ENCODE measurements at places on chromosomes 6 and 20.

DNA sequence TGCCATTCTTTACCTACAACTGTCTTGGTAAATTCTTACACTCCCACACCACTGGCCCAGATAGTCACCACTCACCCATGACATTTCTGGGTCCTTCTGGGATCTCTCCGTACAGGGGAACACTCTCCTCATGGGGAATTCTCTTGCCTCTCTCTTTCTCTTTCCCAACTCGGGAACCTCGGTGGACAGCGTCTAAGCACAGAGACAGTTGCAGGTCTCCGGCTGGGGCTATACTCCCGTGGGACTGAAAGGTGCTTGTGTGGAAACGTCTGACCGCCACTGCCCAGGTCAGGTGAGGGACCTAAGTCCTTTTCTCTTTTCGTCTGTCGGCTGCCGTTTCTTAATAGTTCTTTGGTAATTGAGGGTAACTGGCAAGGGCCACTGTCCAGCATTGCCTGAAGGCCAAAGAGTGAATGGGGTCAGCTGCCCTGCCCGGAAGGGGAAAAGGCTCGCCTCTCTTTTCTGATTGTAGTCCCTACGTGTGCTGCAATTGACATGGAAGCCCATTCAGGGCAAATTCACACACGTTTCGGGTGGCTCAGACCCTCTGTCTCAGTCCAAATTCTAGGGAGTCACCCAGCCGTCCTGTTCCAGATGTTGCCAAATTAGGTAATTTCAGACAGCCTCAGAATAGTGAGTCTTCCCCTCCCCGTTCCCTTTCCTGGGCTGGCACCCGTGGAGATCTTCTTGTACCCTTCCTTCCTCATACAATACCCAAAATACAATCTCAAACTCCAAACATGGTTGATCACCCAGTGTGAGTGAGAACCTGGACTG is 31.2 kb upstream of the RIPK1 start:
- DNase-seq: no peak

GRCh38 chr20:59493926-59494325 is 110.4 kb upstream of the PHACTR3 start:
- no peak for DNase-seq

GRCh38 chr6:152267967-152268845 is 369.0 kb downstream of the SYNE1 start:
- no peak for DNase-seq

- DNase-seq: no peak
Observed at GRCh38 chr6:71209206-71209605, 79.4 kb upstream of the OGFRL1 start.

DNA sequence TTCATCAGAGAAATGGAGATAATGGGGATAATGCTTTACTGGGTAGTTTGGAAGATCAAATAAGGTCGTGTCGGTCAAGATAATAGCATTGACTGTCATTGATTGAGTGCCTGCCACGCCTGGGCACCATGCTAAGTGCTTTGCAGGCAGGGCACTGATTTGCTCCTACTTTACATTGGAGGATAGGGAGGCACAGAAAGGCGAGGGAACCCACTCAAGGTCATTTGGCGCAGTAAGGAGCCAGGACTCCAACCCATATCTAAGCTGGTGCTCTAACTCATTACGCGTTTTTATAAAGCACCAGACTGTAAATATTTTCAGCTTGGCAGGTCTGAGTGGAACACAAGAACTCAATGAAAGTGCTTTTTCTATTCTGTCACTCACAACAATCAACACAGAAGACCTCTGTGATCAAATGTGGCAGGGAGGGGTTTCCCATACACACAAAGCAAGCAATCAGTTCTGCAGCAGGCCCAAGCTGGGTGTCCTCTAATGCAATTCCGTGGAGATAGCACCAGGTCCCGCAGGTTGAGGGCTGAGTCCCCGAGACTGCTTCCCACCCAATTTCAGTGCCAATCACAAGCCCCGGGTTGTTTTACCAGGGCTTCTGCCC is 373.6 kb downstream of the CDH26 start:
- no peak for DNase-seq

GRCh38 chr20:29742699-29743100 is 1514.8 kb upstream of the DEFB115 start:
- no peak for DNase-seq

DNA sequence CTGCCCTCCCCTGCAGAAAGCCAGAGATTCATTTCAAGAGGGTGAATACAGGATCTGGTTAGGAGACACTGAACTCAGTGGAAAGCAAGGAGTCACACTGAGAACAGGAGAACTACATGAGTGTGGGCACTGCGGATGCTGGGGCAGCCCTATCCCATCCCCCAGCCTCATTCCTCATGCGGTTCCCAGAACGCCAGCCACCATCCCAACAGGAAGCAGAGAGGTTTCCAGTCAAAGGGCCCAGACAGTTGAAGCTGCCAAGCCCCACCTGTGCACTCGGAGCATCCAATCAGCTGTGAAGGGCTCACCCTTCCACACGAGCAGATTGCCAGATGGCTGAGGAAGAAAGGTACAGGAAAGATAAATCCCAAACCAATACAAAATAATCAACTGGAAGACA is 50.7 kb upstream of the PRND start:
- DNase-seq: no peak

DNA sequence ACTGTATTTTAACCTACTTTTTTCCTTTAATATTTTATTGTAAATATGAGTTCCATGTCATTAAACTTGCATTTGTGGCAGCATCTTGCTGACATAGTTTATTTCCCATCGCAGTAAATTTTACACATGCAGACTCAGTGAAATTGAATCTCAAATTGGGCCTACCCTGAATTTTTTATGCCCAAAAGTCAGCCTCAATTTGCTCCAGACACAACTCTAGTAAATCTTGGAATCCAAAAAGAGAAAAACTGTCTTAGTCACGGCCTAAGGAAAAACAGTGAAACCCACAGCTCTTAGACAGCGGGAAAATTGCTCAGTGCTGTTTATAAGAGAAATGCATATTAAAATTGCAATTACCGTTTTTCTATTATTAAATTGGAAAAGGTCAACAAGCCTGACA is 85.3 kb upstream of the PCSK2 start:
- DNase-seq: no peak

GRCh38 chr20:21357844-21358243 is 39.5 kb downstream of the NKX2-4 start:
- no peak for DNase-seq

- no peak for DNase-seq
Observed at GRCh38 chr6:139381216-139381865, 6.9 kb upstream of the CITED2 start.

DNA sequence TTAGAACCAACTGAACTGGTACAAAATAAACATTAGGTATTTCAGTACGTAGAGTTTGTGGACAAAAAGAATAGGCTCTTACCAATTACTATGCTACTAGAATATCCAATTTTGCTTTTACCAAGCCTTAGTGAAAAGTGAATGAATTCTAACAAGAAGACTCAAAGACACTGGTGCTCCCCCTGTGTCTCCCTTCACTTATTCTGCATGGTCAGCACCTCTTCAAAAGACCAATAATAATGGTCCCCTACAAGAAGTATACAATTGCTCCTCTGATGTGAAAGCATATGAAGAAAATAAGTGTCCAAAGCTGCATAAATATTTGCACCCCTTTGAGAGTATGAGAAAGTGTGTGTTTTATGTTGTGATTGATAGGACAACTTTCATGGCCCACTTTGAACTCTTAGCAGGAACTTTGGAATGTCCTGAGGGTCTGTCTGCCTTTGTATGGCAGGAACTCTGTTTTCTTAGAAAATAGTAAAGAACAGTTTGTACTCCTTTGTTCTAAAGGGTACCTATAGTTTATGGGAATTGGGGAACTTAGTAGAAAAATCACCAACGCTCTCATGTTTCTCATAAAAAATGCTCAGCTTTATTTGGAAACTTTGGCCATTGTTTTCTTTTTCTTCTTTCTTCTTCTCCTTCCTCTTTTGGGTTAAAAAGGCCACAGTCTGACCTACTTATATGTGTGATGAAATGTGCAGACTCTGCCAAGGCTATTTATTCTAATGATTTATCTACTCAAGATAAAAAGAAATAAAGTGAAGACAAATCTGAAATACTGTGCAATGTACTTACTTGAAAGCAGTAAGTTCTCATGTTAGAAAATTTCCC is 352.4 kb downstream of the LAMA2 start:
- no peak for DNase-seq

GRCh38 chr20:13333793-13334192 is 112.7 kb downstream of the ISM1 start:
- DNase-seq: no peak

GRCh38 chr6:148118244-148118643 is 224.4 kb upstream of the SASH1 start:
- no peak for DNase-seq

GRCh38 chr6:115817161-115817560 is 243.5 kb downstream of the FRK start:
- DNase-seq: no peak

DNA sequence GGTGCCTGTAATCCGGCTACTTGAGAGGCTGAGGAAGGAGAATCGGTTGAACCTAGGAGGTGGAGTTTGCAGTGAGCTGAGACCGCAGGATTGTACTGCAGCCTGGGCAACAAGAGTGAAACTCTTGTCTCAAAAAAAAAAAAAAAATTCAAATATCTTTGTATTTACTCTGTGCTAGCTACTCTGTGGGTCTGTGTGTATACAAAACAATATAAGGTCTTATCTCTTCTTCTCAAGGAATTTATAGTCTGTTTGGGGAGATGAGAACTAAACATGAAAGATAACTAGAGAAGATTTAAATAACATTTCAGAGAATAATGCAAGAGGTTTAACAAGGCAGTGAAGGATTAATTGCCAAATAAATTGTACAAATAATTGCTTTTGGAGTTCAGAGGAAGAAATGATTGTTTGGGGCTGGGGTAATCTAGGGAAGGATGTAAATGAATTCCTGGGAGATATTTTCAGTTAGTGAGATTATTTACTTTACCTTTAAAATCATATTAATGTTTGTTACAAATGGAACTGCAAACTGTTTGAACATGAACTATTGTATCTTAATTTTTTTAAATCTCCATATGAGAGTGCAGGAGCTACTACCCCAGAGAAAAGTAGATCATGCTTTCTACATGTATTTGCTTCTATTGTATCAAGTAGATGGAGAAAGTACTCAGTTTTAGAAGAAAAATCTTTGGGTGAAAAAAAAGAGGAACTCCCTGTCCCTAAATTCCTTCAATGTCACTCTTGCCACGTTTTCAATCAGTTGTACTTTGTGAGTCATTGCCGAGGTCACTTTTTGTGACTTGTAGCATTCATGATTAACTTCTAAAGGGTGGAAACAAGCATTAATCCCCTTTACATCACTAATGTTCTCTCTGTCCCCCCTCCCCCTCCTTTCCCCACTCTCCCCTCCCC is 39.0 kb downstream of the NCOA3 start:
- DNase-seq: no peak

DNA sequence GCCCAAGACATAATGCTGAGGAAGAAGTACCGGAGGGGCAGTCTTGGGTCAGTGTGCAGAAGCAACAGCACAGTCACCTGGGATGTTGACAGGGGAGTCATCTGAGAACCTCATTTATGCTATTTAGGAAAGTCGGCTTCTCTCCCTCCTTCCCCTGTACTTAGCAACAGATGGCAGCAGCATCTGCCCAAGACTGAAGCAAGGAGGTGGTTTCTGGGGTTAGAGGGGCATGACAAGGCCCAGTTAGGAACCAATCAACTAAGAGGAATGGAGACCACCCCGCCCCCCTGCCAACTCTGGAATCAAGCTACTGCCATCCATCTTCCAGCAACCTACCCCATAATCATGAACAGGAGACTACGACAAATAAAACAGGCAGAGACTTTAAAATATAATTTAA is 21.7 kb downstream of the RIPK1 start:
- no peak for DNase-seq

GRCh38 chr6:135586844-135587243 is 89.3 kb upstream of the AHI1 start:
- DNase-seq: no peak

- DNase-seq: no peak
Observed at GRCh38 chr6:161268531-161269210, 5.2 kb downstream of the AGPAT4 start.

All from stimulated activated CD4-positive, alpha-beta T cell treated with anti-CD3 and anti-CD28 coated beads, Interleukin-1b, Interleukin-23, amount 100 ng/mL, for 48 hours (primary cell).